ENCODE measurements at places on chromosomes 4 and X. TPM values are rescaled to one million over a fixed set of nuclear protein-coding genes. Genes with fewer than 3 reads are reported as not detected.

GRCh38 chr4:20760053-20760452, 59.8 kb downstream of the PACRGL start:
- DNase-seq: no peak

TRIM60 gene
- not detected for total RNA-seq

- DNase-seq: no peak
Observed at GRCh38 chr4:5773271-5773555, 62.2 kb downstream of the EVC start.

DNA sequence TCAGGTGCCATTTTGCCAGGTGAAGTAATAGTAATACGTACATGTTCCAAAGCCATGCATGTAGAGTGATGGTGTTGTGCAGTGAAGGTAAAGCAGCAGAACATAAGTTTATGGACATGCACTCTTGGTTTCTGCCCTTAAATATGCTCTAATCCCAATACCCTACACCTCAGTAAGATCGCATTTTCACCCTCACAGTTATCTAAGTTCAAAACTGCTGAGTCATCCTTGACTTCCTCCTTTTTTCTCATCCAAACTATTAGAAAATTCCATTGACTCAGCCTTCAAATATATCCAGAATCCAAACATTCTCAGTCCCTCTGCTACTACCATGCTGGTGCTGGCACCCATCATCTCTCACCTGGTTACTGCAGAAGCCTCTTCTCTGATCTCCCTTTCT, 652.9 kb upstream of the IGFBP7 start:
- DNase-seq: no peak

DNA sequence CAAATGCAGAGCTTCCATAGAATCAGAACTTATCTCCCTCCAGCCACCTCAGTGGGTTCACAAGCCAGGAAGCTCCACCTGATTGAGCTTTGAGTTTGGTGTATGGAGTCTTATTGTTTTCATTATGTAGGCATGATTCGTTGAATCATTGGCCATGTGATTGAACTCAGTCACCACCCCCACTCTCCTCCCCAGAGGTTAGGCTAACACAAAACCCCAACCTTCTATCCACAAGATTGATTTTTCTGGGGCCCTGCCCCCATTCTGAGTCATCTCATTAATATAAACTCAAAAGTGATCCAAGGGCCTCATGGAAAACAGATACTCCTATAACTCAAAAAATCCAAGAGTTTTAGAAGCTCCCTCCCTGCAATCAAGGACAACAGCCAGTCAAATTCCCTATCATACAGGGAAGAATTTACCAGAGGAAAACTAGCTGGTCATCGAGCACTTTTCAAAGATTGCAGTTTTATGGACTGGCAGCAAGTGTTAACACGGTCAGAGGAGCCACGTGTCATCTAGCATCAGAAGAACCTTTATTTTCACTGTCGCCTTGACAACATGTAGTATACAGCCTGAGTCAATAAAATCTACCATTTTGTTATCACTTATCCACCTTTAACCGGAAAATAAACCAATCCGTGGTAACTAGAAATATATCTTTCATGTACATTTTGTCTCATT, 35.9 kb upstream of the GUCY1B1 start:
- no peak for DNase-seq

GRCh38 chr4:7168106-7168505, 24.2 kb upstream of the SORCS2 start:
- DNase-seq: no peak

PCDH18 gene
- 42.3 TPM for total RNA-seq

PLP1 gene
- 74.2 TPM for total RNA-seq

DNA sequence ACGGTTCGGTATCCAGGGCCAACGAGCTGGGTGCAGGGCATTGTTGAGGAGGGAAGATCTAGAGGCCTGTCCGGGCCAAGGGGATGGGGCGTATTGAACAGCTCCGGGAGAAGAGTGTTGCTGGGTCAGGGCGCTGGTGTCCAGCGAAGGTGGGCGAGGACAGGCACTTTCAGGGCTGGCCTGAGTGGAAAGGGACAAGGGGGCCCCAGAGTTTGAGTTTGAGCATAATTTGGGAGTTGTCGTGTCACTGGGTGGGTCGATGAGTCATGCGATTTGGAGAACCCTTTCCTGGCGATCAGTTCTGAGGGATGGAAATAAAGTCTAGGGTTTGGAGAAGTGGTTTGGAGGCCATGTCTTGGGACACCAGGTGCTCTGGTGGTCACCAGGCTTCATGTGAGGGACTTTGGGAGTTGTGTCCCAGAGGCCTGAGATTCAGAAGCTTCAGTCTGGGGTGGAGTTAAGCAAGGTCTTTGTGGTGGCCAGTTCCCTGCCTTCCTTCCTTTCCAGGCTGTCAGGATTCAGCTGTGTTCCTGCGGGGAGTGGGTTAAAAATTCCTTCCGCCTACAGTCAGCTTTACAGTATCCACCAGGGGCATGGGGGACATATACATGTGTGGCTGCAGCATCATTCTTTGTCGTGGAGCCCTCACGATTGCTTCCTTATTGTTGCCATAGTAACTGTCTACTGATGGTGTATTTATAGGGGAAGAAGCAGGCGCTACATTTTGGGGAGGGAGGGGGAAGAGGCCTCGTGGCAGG, 504 bp downstream of the PRRG3 start:
- no peak for DNase-seq

P2RY4 gene
- 0.54 TPM for total RNA-seq

MAGEA4 gene
- not detected for total RNA-seq

NUDT10 gene
- 22.7 TPM for total RNA-seq

GRCh38 chr4:169727616-169728015, 30.1 kb downstream of the HPF1 start:
- DNase-seq: no peak

- no peak for DNase-seq
Observed at GRCh38 chrX:42129022-42129940, 205.9 kb upstream of the CASK start.

GRCh38 chr4:175091649-175092048, 173.5 kb downstream of the ADAM29 start:
- no peak for DNase-seq

AKAP4 gene
- total RNA-seq: not detected

DNA sequence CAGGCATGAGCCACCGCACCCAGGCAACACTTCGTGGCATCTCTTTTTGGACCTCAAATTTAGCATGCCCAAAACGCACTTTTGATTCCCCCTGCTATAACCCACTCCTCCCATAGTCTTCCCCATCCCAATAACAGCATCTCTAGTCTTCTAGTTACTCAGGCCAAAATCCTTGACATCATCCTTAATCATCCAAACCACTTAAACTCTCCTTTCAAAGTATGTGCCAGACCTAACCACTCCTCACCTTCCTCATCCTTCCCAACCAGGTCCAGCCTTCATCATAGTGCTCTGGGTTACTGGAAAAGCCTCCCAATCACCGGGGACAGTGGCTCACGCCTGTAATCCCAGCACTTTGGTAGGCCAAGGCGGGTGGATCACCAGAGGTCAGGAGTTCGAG, 41.9 kb downstream of the AFAP1 start:
- DNase-seq: no peak

EREG gene
- total RNA-seq: 1.8 TPM

DNA sequence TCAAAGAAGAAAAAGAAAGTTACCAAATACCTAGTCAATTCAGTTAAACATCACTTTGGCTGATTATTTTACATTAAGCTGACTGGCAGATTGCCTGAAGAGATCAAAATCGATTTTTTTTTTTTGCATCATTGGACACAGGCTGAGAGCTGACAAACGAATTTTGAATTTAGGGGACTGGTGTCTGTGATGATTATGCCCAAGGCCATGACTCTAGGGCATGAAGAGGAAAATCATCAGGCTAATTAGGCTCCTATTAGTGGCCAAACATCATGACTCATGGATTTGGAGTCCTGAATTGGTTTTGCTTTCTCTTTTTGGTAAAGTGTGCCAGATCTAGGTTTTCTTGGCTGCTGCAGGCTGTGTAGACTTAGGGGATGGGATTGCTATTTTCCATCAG, 829.3 kb upstream of the LCORL start:
- no peak for DNase-seq

GRCh38 chr4:116590648-116591047, 494.7 kb downstream of the TRAM1L1 start:
- no peak for DNase-seq

- no peak for DNase-seq
Observed at GRCh38 chrX:39642071-39642470, 455.7 kb downstream of the BCOR start.

XAGE2 gene
- not detected for total RNA-seq

- no peak for DNase-seq
Observed at GRCh38 chr4:138087066-138087719, 155.0 kb downstream of the SLC7A11 start.

DNA sequence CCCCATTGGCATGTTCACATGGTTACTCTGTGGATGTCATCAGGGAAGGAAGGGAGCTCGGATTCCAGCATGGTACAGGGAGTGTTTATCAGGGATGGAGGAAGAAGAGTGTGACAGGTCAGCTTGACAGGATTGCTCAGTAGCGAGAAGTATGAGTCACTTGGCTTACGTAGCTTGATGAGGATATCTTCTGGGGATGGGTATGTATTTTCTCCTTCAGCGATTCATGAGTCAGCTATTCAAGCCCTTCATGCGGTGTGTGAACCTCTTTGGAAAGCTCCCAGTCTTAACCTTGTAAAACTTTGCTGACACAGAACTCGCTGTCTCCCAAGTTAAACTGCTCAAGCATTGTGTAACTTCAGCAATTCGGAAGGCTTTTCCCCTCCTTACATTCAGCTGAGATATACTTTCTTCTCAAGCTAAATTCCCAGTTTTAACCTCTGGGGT, 275.4 kb downstream of the ARHGAP10 start:
- DNase-seq: no peak

RNF150 gene
- total RNA-seq: 32.2 TPM

PGRMC1 gene
- total RNA-seq: 149 TPM

DNA sequence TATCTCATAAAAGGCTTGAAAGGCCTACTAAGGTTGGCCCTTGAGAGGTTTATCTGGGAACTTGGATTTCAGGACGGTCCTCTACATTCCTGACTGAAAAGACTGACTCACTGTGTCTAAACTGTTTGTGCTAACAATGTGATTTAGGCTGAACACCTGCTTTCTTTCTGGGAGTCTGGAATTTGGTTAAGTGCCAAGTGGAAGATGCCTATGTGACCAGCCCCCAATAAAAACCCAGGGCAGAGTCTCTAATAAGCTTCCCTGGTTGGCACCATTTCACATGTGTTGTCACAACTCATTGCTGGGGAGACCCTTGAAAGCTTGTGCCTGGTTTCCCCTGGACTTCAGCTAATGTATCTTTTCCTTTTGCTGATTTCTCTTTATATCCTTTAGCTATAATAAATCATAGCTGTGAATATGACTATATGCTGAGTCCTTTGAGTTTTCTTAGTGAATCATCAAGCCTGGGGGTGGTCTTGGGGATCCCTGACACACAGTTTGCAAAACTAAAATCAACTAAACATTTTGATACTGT, 55.1 kb downstream of the GPR82 start:
- no peak for DNase-seq

GRCh38 chrX:7574325-7574724, 268.6 kb upstream of the VCX start:
- no peak for DNase-seq

GRCh38 chr4:173537613-173538147, 7.7 kb upstream of the HAND2 start:
- DNase-seq: no peak

S100G gene
- total RNA-seq: not detected

- no peak for DNase-seq
Observed at GRCh38 chr4:7094916-7095315, 27.1 kb upstream of the GRPEL1 start.

GRK4 gene
- 26.5 TPM for total RNA-seq

- no peak for DNase-seq
Observed at GRCh38 chr4:53039741-53040458, 177.8 kb downstream of the RASL11B start.

DNA sequence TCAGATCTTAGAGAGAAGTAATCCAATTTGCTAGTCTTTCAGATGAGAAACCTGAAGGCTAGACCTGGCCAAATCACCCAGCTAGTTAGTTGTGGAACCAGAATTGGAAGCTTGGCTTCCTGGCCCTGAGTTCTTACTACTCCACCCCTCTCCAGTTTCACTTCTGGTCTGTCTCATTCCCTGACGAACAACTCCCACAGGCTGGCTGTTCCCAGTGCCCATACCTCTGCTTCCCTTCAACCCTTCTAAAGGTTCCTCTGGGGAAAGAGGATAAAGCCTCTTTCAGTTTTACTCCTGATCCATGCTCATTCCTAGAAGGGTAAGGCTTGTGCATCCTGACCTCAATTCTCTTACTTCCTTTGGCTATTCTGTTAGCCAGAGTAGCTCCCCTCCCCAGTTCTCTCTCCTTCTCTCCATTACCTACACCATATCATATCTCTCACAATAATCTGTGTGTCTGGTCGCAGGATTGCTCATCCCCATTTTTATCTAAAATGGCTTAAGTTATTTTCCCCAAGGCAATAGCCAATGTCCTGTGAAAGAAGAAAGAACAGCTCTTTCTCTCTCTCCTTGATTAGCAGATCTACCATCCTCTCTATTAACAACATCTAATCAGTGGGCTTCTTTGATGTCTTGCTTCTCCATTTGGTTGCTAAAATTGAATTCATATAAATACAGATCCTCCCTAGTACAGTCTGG, 155.0 kb upstream of the MAOA start:
- DNase-seq: no peak

DNA sequence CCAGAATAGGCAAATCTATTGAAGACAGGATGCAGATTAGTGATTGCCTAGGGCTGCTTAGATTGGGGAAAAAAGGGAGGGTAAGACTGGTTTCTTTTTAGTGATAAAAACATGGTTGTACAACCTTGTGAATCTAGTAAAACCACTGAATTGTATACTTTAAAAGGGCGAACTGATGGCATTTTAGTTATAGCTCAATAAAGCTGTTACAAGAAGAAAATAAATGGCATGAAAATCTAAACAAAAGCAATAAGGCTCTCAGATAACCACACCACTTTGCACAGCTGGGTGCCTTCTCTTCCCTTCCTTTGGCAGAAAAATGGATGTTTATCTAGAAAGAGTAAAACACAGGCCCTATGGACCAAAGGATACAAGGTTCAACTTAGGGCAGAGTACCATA, 69.6 kb downstream of the F9 start:
- no peak for DNase-seq

GRCh38 chr4:7244751-7245320, 52.5 kb downstream of the SORCS2 start:
- no peak for DNase-seq

DNA sequence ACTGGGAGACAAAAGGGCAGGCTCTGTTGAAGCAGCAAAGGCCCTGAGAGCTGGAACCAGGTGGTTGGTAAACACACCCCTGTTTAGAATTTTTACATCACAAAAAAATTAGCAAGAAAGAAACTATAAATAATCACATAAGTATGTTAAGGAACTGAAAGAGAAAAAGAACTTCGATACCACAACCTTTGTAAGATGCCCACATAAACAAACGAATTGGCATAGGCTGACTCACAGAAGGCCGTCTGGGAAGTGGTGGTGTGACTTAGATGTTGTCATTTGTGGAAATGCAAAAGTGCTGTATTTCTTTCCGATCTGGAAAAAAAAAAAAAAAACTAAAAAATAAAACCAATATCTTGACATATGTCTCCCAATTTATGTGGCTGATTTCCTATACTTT, 235.1 kb downstream of the USP46 start:
- DNase-seq: no peak
